ENCODE measurements at places on chromosomes 11 and 22.

- DNase-seq, result no peak
These were observed 52.6 kb downstream of the SWAP70 start for GRCh38 chr11:9716275-9717039.

GRCh38 chr22:48313175-48313830 is 1514.4 kb downstream of the BRD1 start:
- DNase-seq, result no peak

GRCh38 chr11:68796801-68797200 is 44.9 kb downstream of the CPT1A start:
- DNase-seq, result no peak

DNA sequence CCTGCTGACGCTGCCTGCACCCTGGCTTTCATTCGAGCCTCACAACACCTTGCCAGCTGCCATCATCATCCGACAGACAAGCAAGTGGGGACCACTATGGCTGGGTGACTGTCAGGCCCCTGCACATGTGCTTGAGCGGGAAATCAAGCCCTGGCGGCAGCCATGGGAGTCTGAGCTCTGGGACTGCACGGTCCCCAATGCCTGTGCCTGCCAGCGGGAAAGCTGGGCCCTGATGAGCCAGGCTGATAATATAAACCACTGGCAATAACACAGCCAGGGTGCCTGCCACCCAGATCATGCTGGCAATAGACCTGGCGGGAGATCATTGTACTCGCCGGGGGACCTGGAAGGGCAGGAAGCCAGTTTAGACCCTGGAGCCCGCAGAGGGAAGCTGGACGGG is 2.5 kb downstream of the FGF3 start:
- DNase-seq, result no peak

- DNase-seq, result no peak
These were observed 54.3 kb downstream of the IGSF9B start for GRCh38 chr11:133902506-133902905.

DNA sequence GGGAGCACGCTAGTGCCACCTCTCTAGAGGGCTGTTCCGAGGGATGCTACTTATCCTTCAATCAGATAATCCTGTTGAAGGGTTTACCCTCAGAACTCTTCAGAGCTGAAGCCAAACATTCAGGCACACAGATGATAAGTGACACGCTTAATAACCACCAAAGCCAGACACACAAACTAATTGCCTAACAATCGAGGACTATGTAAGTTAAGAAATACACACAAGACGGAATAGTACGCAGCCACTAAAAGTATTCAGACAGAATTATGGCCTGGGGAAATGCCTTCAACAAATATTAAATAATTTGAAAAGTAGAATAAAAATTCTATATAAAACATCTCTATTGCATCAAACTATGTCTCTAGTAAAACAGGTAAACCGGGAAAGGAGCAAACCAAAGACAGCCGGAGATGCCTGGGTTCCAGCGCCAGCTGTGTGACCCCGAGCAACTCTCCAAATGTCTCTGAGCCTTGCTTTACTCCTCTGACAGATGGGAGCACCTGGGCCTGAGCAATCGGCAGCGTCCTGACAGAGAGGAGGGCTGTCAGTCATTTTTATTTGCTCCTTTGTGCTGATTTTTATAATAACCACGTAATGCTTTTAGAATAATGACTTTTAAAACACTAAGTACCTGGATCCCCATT is 11.3 kb downstream of the LRFN4 start:
- no peak for DNase-seq
